ENCODE measurements at places on chromosomes 5 and 9.
A peak's percentile ranks its signal among the peaks of the same experiment; 100 is the strongest.

GRCh38 chr5:172319708-172320441 is 36.3 kb upstream of the UBTD2 start:
- no peak for DNase-seq

- no peak for DNase-seq
These were observed 636.7 kb downstream of the NR2F1-AS1 start for GRCh38 chr5:92944337-92944736.

GRCh38 chr5:97355775-97356174 is 172.7 kb upstream of the RIOK2 start:
- no peak for DNase-seq

- DNase-seq = no peak
These were observed 35.3 kb upstream of the MACIR start for GRCh38 chr5:103223031-103223955.

DNA sequence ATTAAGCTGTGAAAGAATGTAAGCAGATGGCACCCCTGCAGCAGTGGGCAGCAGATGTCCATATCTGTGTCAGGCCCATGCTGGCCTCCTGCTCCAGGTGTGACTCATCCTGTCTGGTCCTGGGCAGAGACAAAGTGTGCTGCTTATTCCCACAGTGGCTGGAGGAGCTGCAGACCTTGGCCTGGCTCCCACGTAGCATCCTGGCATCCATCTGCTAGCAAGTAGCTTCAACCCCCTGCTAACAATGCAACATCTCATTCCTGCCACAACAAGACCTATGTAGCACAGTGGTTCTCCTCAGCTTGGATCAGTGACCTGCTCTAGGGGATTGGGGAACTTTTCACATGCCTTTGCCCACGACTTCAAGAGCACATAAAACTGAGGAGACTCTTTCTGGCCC is 126.4 kb upstream of the SLC12A2 start:
- no peak for DNase-seq

DNA sequence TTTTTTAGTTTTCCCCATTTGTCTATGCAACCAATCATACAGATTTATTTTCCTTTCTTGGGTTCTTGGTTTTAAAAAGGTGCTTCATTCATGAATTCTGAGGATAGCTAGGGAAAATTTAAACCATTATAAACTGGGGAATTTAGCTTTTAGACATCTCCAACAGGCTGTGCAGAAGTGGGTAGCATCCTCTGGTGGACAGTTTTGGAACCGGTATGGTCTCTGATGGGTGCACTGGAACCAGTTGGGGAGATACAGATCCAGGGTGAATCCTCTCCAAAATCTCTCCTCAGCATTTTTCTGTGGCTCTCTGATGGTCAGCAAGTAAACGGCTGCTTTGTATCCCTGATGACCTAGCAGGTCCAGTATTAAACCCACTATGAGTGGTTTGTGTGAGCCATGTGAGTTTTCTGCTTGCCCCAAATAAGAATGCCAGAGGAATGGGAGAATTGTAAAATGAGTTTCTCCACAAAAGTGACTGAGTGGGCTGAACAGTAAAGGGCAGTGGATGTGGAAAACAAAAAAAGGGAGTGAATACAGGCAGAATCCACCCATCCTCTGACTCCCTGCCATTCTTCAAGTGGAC is 9.1 kb upstream of the DNAJC25 start:
- DNase-seq = peak; percentile 30

- DNase-seq = no peak
These were observed 173.7 kb downstream of the BRINP1 start for GRCh38 chr9:119195521-119195920.

Data from AML-193 (cell line).